Calu3 (cell line): ENCODE measurements at places on chromosomes 4 and X. TPM values are rescaled to one million over a fixed set of nuclear protein-coding genes. Genes with fewer than 3 reads are reported as not detected.

DNA sequence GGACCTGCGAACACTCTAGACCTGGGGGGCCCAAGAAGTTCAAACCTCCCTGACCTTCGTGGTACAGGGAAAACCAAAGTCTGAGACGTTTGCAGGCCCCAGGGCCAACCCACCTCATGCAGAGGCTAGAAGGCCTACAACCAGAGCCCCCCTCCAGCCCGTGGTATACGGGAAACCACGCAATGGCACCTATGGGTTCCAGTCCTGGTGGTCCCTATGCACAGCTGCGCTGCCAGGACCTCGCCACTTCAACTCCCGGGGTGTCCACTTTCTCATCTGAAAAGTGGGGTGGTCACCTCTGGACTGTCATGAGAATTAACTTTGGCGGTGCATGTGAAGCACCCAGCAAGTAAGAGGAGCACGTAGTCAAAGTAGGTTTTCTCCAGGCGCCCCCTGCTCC, 8.4 kb upstream of the MSX1 start:
- H3K27ac ChIP-seq: no peak overlapping the region
- H3K36me3 ChIP-seq: no peaks in the 10 kb centered on the region
- peaks cover 32% of the 10 kb centered on the region for H3K27me3 ChIP-seq
- H3K4me3 ChIP-seq: no peak overlapping the region

- no peak overlapping the region for H3K27ac ChIP-seq
- peaks cover 5% of the 10 kb centered on the region for H3K36me3 ChIP-seq
- no peak for DNase-seq
- H3K27me3 ChIP-seq: no peaks in the 10 kb centered on the region
- no peaks in the 10 kb centered on the region for H3K4me1 ChIP-seq
Measured at GRCh38 chr4:665381-665750, 8.7 kb downstream of the ATP5ME start.

GRCh38 chr4:115274545-115274944, 161.1 kb upstream of the NDST4 start:
- no peaks in the 10 kb centered on the region for H3K36me3 ChIP-seq
- no peak overlapping the region for H3K4me3 ChIP-seq
- DNase-seq: no peak
- no peaks in the 10 kb centered on the region for H3K4me1 ChIP-seq
- H3K27ac ChIP-seq: no peak overlapping the region

GRCh38 chrX:20594985-20595384, 328.3 kb upstream of the RPS6KA3 start:
- H3K4me3 ChIP-seq: no peak overlapping the region
- H3K27me3 ChIP-seq: no peaks in the 10 kb centered on the region
- no peaks in the 10 kb centered on the region for H3K4me1 ChIP-seq
- peak; percentile 1 for DNase-seq

DNA sequence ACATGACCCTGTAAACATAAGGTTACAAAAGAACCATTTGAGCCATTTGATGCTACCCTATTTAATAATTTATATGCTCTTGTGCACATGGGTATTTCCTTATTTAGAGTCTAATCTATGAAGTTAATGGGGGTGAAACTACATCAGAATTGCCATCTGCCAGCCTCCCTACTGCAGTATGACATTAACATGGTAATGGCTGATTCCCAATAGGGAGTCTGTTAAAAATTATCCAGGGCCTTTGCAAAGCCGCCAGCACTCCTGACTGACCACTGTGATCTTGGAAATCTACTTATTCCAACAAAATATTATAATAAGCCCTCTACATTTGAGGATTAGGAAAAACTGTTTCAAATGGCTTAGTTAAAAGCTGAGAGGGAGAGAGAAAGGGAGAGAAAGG, 153.7 kb downstream of the CLCN4 start:
- no peaks in the 10 kb centered on the region for H3K36me3 ChIP-seq
- peaks cover 25% of the 10 kb centered on the region for H3K4me1 ChIP-seq
- H3K27ac ChIP-seq: peak overlapping the region; percentile 26
- no peaks in the 10 kb centered on the region for H3K27me3 ChIP-seq

- H3K27ac ChIP-seq: no peak overlapping the region
- no peak overlapping the region for H3K4me3 ChIP-seq
- DNase-seq: no peak
- H3K27me3 ChIP-seq: no peaks in the 10 kb centered on the region
- peaks cover 11% of the 10 kb centered on the region for H3K4me1 ChIP-seq
Measured at GRCh38 chrX:22186165-22186564, 86.5 kb upstream of the CBLL2 start.

DNA sequence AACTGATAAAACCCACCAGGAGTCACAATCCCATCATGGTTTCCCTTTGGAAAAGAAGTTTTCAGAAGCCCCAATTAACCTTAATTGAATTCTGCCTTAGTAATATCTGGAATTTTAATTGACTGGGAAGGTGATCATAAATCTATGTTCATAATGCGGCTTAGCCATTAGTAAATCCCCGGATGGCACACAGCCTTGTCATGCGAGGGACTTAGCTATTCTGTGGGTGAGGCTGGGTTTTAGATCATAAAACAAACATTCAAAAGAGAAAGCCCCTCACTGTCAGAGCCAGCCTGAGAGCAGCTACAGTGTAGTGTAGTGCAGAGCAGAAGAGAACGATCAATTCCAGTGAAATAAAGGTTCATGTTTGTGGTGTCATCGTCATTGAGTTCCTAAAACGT, 124.0 kb upstream of the NOCT start:
- no peak for DNase-seq
- H3K4me3 ChIP-seq: no peak overlapping the region
- no peaks in the 10 kb centered on the region for H3K4me1 ChIP-seq

RGN gene
- total RNA-seq: 0.42 TPM in 1 of 2 replicates, not detected in the other

PDLIM3 gene
- total RNA-seq: 0.50 and 0.51 TPM in 2 replicates

CYLC1 gene
- total RNA-seq: not detected in 2 replicates
